ENCODE measurements at places on chromosomes 2 and 18.

DNA sequence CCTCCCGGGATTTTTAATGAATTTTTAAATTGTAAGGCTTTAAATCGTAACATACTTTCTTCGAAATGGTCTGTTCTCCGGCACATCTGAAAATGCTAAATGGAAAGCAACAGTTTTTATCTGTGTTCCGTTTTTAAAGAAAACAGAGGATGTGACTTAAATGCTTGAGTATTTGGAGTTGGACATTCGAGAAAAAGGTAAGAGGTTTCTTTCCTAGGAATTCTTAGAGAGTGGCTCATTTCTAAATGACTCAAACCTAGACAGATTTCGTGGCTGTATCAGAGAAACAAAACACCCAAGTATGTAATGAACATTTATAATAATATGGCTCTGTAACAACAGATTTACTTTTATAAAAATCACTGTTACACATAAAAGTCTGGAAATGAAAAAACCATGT lies 177.6 kb upstream of the CCDC68 start:
- H3K27ac ChIP-seq: no peak overlapping the region
- H3K36me3 ChIP-seq: no peaks in the 10 kb centered on the region
- peaks cover 1% of the 10 kb centered on the region for H3K4me1 ChIP-seq
- no peak overlapping the region for H3K4me3 ChIP-seq

- peaks cover 2% of the 10 kb centered on the region for H3K4me1 ChIP-seq
- peaks cover 29% of the 10 kb centered on the region for H3K36me3 ChIP-seq
- no peak overlapping the region for H3K4me3 ChIP-seq
- no peak overlapping the region for H3K27ac ChIP-seq
Observed at GRCh38 chr2:181070119-181070835, 89.9 kb downstream of the UBE2E3 start.

DNA sequence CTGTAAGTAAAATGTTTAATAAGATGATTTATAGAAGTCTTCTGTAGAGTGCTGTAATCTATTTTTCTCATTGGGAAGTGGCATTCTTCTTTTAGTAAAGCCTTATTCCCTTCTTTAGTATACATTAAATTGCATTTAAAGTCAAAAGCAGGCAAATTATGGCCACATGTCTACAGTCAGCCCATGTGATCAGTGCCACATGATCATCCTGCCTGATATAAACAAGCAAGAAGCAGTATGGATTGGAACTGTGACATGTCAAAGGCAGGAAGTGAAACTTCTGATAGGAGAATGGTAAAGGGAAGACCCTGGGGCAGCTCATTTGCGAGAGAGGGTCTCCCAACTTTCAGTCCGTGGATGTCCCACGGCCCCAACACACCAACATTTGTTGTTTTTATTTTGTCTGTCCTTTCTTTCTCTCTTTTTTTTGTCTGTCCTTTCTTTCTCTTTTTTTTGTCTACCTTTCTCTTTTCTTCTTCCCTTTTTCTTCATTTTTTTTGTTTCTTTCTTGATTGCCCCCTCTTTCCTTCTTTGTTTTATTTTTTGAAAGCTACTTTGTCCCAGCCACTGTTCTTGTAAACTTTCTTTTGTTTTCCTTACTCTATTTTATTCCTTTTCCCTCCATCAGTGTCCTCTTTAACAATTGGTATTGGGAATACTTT lies 154.9 kb downstream of the DTNA start:
- H3K27ac ChIP-seq: no peak overlapping the region
- DNase-seq: no peak
- H3K4me3 ChIP-seq: no peak overlapping the region
- no peaks in the 10 kb centered on the region for H3K27me3 ChIP-seq
- H3K4me1 ChIP-seq: no peaks in the 10 kb centered on the region

GRCh38 chr2:16666449-16666801 lies 791 bp upstream of the CYRIA start:
- H3K4me1 ChIP-seq: peaks cover 25% of the 10 kb centered on the region
- peak; percentile 80 for DNase-seq
- H3K27ac ChIP-seq: no peak overlapping the region
- no peaks in the 10 kb centered on the region for H3K36me3 ChIP-seq
- H3K4me3 ChIP-seq: peak overlapping the region; percentile 80

DNA sequence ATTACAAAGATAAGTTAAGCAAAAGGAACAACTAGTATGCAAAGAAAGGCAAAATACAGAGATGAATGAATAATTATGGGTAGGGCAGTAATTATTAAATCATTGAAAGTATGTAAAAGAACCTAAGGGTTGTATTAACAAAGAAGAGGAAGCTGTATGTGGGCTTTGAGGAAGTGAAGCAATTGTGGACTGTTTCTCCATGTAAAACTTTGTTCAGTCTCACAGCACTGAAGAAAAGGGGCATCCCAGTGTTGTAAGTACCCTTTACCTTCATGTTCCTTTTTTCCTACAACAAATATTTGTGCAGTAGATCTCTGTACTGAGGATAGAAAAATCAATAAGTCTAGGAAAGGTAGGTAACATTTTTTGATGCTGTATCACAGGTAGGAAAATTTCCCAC lies 388.7 kb upstream of the NRP2 start:
- no peaks in the 10 kb centered on the region for H3K4me1 ChIP-seq
- H3K27ac ChIP-seq: no peak overlapping the region
- DNase-seq: no peak
- H3K36me3 ChIP-seq: no peaks in the 10 kb centered on the region

DNA sequence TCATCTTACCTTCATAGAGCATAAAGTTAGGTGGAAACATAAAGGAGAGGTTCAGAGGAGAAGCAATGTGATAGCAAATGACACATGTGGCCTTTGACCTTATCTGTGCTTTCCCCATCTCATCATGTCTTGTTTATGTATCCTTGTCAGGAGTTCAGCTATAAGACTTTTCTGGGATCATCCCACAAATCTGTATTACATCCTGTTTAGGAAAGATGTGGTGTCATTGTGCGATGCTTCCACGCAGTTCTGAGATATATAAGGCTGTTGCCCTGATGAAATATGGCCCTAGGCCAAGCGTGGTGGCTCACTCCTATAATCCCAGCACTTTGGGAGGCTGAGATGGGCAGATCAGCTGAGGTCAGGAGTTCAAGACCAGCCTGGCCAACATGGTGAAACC lies 15.5 kb upstream of the MGAT5 start:
- H3K4me1 ChIP-seq: peaks cover 2% of the 10 kb centered on the region
- H3K27ac ChIP-seq: no peak overlapping the region
- no peaks in the 10 kb centered on the region for H3K36me3 ChIP-seq
- peak; percentile 87 for DNase-seq

DNA sequence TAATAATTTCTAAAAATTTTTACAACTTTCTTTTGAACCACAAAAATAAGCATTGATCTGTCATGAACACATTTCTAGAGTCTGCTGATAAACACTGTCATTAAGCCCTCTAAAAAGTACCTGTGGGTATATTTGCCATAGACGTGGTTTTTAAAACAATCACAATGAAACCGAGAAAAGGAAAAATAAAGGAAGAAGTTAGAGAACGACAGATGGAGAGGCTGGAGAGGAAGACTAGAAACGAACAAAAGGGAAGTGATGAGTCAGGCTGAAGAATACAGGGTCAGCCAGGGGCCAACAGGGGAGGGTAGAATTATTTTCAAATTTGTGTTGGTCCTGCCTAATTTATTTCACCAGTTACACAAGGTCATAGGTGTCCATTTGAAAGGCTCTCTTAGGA lies 62.0 kb downstream of the MYL12B start:
- no peaks in the 10 kb centered on the region for H3K36me3 ChIP-seq
- no peak overlapping the region for H3K27ac ChIP-seq
- H3K27me3 ChIP-seq: no peaks in the 10 kb centered on the region

DNA sequence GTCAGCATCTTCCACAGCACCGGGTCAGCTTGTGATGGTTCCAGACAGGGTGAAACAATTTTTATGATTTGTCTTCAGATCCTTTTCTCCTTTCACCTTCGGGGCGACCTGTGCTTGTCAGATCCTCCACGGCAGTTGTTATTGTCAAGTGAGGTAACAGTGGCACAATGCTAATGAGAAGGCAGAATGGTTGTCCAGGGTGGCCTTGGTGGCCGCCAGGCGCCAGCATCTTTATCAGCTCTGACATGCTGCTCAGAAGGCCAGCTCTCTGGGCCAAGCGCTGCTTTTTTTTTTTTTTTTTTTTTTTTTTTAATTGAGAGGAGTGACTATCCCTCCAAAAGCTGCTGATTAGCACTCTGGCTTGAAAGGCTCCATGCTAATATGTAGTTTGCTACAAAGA lies 52.3 kb upstream of the MGAT5 start:
- H3K27ac ChIP-seq: no peak overlapping the region
- no peak for DNase-seq
- peaks cover 4% of the 10 kb centered on the region for H3K4me1 ChIP-seq
- H3K27me3 ChIP-seq: no peaks in the 10 kb centered on the region
- no peaks in the 10 kb centered on the region for H3K36me3 ChIP-seq

GRCh38 chr2:96499061-96499960 lies 5.8 kb downstream of the NEURL3 start:
- H3K4me3 ChIP-seq: no peak overlapping the region
- no peak for DNase-seq
- H3K36me3 ChIP-seq: peaks cover 4% of the 10 kb centered on the region
- no peak overlapping the region for H3K27ac ChIP-seq
- H3K4me1 ChIP-seq: peaks cover 25% of the 10 kb centered on the region
- peaks cover 90% of the 10 kb centered on the region for H3K27me3 ChIP-seq

DNA sequence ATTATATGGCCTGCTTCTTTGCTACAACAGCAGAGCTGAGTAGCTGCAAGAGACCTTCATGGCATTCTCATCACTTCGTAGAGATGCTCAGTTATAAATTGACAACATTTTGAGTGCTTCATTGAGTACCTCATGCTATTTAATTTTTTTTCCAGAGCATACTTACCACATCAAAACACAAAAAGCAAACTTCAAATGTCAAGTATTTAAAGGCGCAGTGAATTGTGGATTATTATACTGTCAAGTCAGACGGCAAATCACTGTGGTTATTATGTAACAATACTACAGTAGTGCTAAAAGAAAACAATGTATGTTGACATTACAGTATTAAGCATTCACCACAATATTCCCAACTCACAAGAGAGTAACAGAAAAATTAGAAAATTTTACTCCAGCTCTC lies 12.5 kb downstream of the ZC3H8 start:
- no peak overlapping the region for H3K4me3 ChIP-seq
- H3K4me1 ChIP-seq: no peaks in the 10 kb centered on the region
- no peak for DNase-seq
- peaks cover 34% of the 10 kb centered on the region for H3K36me3 ChIP-seq

DNA sequence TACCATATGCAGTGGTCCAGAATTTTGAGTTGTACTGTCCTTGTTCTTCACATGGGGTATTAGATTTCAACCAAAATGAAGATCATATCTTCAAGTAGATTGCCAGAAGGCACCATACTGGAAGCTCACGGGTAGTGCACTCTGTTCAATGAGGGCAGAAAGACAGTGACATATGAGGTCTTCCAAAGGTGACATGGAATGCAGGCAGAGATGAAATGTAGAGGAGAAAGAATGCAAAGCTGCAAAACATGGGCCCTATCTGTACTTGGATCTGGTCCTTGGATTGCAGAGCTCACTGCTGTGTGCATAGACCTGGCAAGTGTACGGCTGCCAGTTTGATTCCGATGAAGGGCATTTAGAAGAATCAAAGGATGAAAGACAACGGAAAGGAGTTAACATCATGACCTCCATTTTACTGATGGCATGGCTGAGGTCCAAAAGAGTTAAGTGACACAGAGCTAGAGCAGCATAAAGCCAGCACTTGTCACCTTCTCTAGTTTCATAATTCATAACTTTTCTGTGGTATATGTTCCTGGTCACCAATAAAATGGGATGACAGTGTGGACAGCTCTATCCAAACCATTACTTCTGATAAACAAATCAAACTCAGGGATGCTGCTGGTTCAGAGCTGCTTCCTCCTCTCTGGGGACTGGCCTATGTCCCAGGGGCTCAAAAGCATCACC lies 64.7 kb downstream of the BCL2 start:
- H3K27me3 ChIP-seq: no peaks in the 10 kb centered on the region
- no peak overlapping the region for H3K4me3 ChIP-seq
- no peak for DNase-seq
- H3K36me3 ChIP-seq: no peaks in the 10 kb centered on the region
- peaks cover 3% of the 10 kb centered on the region for H3K4me1 ChIP-seq

DNA sequence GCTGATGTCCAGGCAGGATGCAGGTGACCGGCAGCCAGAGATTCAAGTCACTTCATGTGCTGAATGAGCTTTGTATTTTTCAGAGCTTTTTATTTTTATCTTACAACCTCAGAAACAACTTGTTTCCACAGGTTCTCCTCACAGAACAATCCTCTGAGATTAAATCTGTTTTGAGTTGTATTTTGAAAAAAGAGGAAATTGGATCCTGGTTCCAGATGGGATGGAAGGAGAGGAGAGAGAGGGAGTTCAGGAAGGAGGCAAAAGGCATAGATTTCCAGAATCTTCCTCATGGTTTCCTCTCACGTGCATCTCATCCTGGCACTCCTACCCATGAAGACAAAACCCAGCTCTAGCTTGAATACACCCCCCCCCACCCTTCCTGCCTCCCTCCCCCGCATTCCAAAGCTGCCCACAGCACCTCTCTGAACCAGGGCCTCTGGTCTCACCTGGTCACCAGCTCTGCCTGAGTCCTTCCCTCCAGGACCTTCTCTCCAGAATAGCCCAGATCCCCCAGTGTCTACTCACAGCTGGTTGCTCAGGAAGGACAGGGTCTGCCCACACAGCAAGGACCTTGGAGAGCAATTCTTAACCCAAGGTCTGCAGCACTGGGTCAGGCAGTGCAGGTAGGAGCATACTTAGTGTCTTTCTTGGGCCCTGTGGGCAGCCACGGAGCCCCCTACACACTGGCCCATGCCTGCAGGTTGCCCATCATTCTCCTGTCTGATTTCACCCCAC lies 104.7 kb downstream of the ZFP36L2 start:
- H3K27ac ChIP-seq: no peak overlapping the region
- no peak overlapping the region for H3K4me3 ChIP-seq
- H3K4me1 ChIP-seq: peaks cover 1% of the 10 kb centered on the region
- H3K36me3 ChIP-seq: no peaks in the 10 kb centered on the region

DNA sequence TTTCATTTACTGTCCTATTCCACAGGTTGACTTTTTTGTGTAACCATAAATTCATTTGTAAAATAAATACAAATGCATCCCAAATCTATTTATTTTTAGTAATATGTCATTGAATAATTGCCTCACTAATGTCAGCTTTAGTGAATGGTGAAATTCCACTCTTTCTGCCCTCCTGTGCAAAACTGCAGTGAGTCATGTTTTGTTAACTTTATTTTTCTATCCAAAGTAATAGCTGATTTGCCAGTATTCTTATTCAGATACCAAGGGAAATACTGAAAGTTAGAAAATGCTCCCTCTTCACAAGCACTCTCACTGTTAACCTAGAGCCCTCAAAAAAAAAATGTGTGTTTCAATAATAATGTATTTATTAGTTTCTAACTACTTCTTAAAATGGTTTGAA lies 322.8 kb downstream of the RIT2 start:
- H3K4me3 ChIP-seq: no peak overlapping the region
- no peaks in the 10 kb centered on the region for H3K36me3 ChIP-seq
- H3K27me3 ChIP-seq: no peaks in the 10 kb centered on the region
- peak; percentile 18 for DNase-seq
- H3K4me1 ChIP-seq: no peaks in the 10 kb centered on the region

GRCh38 chr2:98897746-98898145 lies 38.3 kb downstream of the CRACDL start:
- H3K27me3 ChIP-seq: peaks cover 47% of the 10 kb centered on the region
- no peaks in the 10 kb centered on the region for H3K36me3 ChIP-seq
- H3K4me3 ChIP-seq: no peak overlapping the region
- no peak for DNase-seq

All from mesenchymal stem cell (in vitro differentiated cells and primary cell).